Jurkat, Clone E6-1 (cell line): ENCODE measurements at places on chromosomes 2 and 18.

GRCh38 chr2:215966951-215967350 is 46.4 kb downstream of the MREG start:
- no peak for DNase-seq

DNA sequence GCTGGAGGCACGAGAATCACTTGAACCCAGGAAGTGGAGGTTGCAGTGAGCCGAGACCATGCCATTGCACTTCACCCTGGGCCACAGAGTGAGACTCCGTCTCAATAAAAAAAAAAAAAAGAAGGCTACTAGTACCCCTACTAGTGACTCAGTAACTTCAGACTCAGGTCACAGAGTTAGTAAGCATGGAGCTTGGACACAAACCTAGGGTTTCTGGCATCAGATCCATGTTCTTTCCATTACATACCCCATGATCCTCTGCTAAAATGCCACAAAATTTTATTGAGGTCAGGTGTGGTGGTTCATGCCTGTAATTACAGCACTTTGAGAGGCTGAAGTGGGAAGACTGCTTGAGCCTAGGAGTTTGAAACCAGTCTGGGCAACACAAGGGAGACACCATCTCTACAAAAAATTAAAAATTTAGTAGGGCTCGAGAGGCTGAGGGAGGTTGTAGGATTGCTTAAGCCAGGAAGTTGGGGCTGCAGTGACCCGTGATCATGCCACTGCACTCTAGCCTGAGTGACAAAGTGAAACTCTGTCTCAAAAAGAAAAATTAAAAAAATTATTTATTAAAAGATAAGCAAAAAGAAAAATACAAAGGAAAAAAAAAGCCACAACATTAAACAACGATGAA is 45.1 kb downstream of the DHX57 start:
- DNase-seq: no peak

DNA sequence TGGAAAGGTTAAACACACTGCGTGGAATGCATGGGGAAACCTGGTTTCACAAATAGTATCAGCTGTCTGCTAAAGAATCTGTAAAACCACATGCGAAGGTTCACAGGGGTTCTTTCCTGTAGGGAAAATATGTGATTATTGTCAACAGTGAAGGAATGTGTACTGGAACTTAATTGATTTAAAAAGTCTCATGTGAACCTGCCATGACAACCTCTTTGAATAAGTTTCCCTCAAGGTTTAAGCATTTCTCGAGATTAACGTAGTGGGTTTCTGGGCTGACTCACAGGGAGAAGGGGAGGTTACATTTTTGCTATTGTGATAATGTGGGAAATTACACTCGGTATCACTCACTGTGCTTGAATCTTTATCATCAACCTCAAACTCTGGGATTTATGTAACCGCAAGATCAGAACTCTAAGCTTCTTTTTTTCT is 28.2 kb upstream of the IL1R1 start:
- no peak for DNase-seq

DNA sequence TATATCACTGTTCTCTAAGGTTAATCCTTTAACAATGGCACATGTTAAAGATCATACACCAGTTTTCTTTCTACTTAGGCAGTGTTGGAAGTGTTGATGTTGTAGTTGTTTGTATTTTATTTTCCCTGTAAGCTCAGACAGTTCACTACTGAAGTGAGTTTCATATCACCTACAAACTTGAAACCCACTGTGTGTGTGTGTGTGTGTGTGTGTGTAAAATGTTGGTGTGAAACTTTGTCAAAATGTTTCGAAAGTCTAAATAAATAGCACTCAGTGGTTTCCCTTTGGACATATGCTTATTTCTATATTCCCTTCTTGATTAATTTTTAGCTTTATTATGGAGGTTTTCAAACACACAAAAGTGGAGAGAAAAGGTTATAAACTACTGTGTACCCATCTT is 79.8 kb upstream of the CAVIN2 start:
- no peak for DNase-seq

DNA sequence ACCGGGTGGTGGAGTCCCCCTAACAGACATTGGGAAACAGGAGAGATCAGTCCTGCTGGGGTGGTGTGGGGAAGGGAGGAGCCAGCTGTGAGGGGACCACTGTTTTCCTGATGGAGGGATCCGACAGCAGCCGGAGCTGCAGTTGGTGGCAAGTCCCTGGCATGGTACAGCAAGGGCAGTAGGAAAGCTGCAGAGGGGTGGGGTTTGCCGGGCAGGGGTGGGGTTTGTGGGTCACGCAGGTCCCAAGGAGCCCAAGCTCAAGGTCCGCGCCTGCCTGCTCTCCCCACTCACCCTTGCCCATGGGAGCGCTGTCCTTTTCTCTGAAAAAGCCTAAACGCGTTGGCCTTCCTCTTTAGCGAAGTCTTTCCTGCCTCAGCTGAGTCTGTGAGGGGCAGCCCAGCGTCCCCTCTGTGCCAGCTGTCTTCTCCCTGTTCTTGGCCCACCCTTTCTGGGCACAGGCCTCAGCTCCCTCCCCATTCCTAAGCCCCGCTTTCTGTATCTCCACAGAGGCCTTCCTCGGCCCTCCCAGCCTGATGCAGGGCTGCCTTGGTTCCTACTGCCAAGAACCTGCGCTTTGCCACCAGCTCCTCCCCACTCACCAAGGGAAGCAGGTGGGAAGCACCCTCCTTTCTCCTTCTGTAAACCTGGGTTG is 29.3 kb upstream of the INHBB start:
- DNase-seq: no peak

DNA sequence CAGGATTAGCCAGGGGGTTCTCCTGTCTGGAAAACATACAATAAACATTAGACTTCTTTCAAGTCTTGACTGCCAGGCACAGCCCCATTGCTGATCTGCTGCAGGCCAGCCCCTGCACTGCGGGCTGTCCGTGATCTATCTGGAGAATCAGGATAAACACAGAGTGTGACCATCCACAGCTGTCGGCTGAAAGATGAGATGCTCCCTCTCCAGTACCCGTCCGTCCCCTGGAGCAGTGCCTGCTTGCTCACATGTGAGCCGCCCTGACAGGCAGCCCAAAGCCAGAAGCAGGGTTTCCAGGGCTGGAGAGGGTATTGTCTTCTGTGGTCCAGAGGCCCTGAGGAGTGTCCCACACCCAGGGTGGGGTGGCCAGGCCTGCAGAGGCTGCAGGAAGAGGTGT is 46.1 kb upstream of the FOSL2 start:
- DNase-seq: no peak

GRCh38 chr2:232931636-232932035 is 61.6 kb downstream of the SNORC start:
- no peak for DNase-seq

DNA sequence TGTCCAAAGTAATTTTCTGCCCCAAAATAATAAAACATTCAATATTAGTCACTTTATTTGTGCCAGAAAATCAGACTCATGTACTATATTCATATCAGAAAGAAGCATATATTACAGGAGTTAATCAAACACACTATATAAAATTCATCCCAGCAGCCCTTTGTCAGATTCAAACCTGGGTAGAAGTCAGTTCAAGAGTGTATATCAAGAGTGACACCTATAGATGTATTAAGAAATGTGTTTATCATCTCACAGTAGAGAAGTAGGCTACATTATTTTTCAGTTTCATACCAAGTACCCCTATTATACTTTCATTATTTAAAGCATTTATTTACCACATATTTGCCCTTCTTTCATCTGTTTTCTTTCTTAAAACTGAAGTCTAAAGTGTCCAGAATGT is 193.2 kb upstream of the DDX18 start:
- no peak for DNase-seq
